NCI-H1105 (cell line): ENCODE measurements at places on chromosomes 12 and 14.

- DNase-seq = no peak
These were observed 18.8 kb downstream of the GPR65 start for GRCh38 chr14:88023658-88024187.

DNA sequence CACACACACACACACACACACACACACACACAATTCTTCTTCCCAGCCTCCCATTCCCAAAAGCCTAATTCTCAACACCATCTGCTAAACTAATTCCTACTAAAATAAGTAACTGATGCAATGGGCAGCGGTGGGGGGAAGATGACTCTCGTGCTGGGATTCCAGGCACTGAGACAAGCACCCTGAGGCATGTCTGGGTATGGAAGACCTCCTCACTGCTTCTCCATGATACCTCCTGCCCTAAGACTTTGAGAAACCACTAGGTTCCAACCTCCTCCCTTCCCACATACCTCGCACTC, 789 bp upstream of the VWF start:
- DNase-seq = no peak

DNA sequence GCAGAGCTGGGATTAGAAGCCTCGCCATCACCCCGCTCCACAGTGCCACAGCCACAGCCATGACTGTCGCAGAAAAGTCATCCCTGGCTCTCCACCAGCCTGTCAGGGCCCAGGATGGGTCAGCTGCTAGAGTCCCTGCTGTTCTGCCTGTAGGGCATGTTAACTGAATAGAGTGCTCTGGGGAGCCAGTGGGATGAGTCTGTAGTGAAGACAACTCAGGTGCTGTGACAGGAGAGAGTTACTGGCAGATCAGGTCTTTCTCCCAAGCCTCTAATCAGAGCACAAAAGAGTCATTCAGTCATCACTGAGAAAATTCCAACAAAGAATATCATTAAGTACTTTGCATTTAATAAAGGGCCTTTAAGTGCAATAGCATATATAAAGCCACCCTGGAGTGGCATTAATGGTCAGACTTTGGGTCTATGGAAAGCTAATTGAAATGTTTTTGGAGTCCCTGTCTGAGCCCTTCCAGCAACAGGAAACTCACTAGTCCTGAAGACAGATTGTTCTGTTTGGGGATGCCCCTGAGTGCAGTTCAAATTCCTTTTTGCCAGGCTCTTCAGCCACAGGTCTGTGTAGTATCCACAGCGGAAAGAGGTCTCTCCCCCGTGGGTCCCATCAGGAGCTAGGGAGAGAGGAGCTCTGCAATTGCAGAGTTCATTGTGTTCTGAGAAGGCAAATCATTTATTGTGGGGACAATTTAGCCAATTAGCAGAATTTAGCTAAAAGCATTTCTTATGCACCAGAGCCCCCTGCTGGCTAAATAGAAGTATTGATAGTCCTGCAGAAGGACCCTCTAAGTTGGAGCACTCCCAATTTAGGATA, 45.2 kb upstream of the C14orf132 start:
- DNase-seq = peak; percentile 47

GRCh38 chr12:118840399-118840798, 140.9 kb upstream of the SRRM4 start:
- no peak for DNase-seq

DNA sequence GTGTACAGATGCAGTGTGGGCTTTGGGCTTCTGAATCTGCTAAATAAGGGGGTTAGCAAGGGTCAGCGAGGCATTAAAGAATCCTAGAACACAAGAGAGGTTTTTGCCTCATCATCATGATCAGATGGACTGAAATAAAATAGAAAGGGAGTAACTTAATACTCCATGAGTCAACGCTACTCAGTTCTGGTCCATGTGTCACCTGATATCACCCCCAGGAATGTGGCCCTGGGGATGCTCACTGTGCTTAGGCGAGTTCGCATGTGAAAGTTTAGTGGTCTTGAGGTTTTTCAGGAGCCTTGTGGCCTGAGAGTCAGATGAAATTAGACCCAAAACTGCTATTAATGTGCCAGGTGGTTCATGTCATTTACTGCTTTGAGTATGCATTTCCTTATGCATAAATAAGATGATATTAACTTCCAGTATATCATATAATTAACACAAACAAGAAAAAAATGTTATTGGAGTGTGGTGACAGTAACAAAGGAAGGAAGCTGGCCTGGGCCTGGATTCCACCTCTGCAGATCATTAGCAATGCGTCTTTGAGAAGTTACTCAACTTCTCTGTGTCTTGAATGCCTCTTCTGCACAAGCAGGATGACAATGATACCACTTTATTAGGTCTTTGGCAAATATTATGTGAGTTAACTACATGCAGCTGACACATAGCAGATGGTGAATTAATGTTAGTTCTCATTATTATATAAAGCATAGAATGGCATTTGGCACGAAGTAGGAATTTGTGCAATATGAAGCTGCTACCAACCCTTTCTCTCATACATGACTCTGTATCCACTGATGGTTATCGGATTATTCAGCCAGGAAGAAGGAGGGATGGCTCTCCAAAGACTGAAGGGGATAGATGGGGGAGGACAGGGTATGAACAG, 1272.6 kb downstream of the AACS start:
- no peak for DNase-seq
